ENCODE measurements at places on chromosomes 13 and 19.

GRCh38 chr19:49988433-49988832, 27.5 kb upstream of the SIGLEC11 start:
- DNase-seq, result no peak

- DNase-seq, result no peak
Observed at GRCh38 chr19:30675086-30675485, 302.9 kb downstream of the ZNF536 start.

GRCh38 chr13:26585136-26585535, 27.7 kb downstream of the WASF3 start:
- DNase-seq, result no peak

DNA sequence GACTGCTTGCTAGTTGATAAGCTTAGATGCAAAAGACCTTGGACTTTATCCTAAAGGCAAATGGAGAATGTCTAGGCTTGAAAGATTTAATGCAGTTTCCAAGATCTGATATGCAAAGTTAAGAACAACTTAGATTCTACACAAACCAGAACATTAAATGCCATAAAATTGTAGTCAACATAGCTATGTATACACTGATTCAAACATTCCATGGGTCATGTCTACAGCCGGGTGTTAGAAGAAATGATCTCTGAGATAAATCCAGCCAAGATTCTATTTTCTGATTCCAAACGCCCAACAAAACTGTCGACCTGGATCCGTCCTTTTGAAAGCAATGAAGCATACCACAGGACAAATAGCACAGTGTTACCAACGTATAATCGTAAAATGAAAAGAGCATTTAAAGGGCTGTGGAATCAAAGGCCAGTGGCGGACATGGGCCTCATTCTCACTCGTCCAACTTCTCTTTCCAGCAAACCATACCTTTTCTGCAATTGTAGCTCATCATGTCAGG, 52.7 kb downstream of the KCTD12 start:
- DNase-seq, result peak; percentile 76

DNA sequence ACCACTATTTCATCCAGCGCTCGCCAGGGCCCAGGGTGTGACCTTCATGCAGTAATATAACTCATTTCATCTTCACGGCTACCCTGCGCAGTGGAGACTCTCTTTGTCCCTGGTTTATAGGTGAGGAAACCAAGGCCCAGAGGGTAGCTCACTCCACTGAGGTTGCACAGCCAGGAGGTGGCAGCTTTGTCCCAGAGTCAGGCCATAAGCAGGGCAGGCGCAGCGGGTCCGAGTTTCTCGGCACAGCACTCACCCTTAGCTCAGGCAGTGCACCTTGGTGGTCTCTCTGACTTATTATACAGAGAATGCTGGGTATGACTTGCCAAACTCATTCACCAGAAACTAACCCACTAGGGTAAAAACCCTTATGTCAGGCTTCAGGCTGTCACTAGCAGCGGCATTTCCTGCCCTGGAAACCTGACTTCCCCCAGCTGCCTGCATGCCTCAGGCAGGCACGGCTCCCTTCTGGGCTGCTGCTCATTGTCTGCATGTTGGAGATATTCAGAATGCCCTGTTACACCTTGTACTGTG, 24.5 kb downstream of the PPP5C start:
- DNase-seq, result no peak

DNA sequence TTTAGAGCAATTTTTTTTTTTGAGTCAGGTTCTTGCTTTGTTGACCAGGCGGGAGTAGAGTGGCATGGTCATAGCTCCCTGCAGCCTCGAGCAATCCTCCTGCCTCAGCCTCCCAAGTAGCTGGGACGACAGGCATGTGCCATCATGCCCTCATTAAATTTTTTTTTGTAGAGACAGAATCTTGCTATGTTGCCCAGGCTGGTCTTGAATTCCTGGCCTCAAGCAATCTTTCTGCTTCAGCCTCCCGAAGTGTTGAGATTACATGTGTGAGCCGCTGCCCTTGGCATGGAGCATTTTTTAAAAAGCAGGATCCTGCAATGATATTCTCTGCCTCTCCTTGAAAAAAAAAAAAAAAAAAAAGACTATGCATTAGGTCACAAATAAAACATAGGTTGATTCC, 5.9 kb downstream of the GPR32 start:
- DNase-seq, result no peak

- no peak for DNase-seq
Observed at GRCh38 chr19:33554821-33555220, 33.2 kb upstream of the PEPD start.
